ENCODE measurements at places on chromosomes 1 and 21. TPM values are rescaled to one million over a fixed set of nuclear protein-coding genes. Genes with fewer than 3 reads are reported as not detected.
A peak's percentile ranks its signal among the peaks of the same experiment; 100 is the strongest.

GRCh38 chr21:32576011-32576410 is 9.3 kb downstream of the TCP10L start:
- no peaks in the 10 kb centered on the region for H3K36me3 ChIP-seq
- no peak overlapping the region for H3K27ac ChIP-seq
- H3K4me1 ChIP-seq = peaks cover 1% of the 10 kb centered on the region
- H3K4me3 ChIP-seq = no peak overlapping the region

- no peak overlapping the region for H3K4me3 ChIP-seq
- H3K27me3 ChIP-seq = no peaks in the 10 kb centered on the region
- peaks cover 40% of the 10 kb centered on the region for H3K4me1 ChIP-seq
- H3K36me3 ChIP-seq = peaks cover 23% of the 10 kb centered on the region
- DNase-seq = no peak
These were observed 8.3 kb downstream of the SHISAL2A start for GRCh38 chr1:52641307-52641706.

DNA sequence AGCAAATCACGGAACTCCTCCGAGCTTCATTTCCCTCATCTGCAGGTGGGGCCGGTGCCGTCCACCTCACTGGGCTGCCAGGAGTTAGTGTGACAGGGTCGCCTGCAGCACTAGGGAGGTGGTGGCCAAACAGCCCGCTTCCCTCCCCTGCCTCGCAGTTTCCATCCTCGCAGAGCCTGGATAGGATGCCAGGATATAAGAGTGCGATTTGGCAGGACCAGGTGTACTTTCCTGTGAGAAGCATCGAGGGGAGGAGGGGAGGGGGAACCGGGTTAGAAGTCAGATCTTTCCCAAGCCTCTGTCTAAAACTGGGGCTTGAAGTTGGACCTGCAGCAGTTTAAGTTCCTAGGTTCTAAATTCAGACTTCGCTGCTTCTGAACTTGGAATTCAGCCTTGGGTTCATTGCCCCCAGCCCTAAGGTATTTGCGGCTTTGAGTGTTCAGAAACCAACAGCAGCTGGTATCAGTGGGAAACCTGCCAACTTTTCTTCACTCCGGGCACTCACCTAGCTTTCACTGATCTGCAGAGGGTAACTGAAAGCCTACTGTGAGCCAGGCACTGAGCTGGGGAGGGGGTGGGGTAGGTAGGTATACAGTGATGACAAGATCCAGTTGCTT is 1.7 kb upstream of the JUN start:
- H3K4me3 ChIP-seq = peak overlapping the region; percentile 89
- DNase-seq = peak; percentile 21
- peaks cover 29% of the 10 kb centered on the region for H3K36me3 ChIP-seq
- peak overlapping the region; percentile 96 for H3K27ac ChIP-seq
- peaks cover 18% of the 10 kb centered on the region for H3K4me1 ChIP-seq
- peaks cover 6% of the 10 kb centered on the region for H3K27me3 ChIP-seq

- H3K4me3 ChIP-seq = no peak overlapping the region
- DNase-seq = no peak
These were observed 26.3 kb downstream of the ZNF648 start for GRCh38 chr1:182035097-182035770.

GRCh38 chr1:84145068-84145467 is 997 bp downstream of the PRKACB start:
- peak overlapping the region; percentile 95 for H3K27ac ChIP-seq
- no peak for DNase-seq
- peaks cover 2% of the 10 kb centered on the region for H3K36me3 ChIP-seq
- peaks cover 30% of the 10 kb centered on the region for H3K4me1 ChIP-seq
- H3K27me3 ChIP-seq = no peaks in the 10 kb centered on the region

- H3K27me3 ChIP-seq = peaks cover 7% of the 10 kb centered on the region
- DNase-seq = no peak
- H3K27ac ChIP-seq = no peak overlapping the region
- H3K4me1 ChIP-seq = no peaks in the 10 kb centered on the region
- H3K4me3 ChIP-seq = no peak overlapping the region
- H3K36me3 ChIP-seq = no peaks in the 10 kb centered on the region
These were observed 321.0 kb upstream of the SNX7 start for GRCh38 chr1:98340511-98340910.

GRCh38 chr1:117654493-117655219 is 48.8 kb downstream of the TENT5C start:
- H3K4me1 ChIP-seq = peaks cover 86% of the 10 kb centered on the region
- H3K36me3 ChIP-seq = no peaks in the 10 kb centered on the region
- H3K27ac ChIP-seq = peak overlapping the region; percentile 91
- no peak for DNase-seq
- H3K4me3 ChIP-seq = peak overlapping the region; percentile 29
- no peaks in the 10 kb centered on the region for H3K27me3 ChIP-seq

- H3K27me3 ChIP-seq = no peaks in the 10 kb centered on the region
- H3K4me1 ChIP-seq = peaks cover 39% of the 10 kb centered on the region
- H3K36me3 ChIP-seq = peaks cover 29% of the 10 kb centered on the region
These were observed 2.4 kb downstream of the LSS start for GRCh38 chr21:46226146-46226545.

GRCh38 chr1:6965083-6965934 is 180.1 kb downstream of the CAMTA1 start:
- H3K27ac ChIP-seq = no peak overlapping the region
- H3K4me1 ChIP-seq = peaks cover 22% of the 10 kb centered on the region
- H3K27me3 ChIP-seq = peaks cover 46% of the 10 kb centered on the region

DNA sequence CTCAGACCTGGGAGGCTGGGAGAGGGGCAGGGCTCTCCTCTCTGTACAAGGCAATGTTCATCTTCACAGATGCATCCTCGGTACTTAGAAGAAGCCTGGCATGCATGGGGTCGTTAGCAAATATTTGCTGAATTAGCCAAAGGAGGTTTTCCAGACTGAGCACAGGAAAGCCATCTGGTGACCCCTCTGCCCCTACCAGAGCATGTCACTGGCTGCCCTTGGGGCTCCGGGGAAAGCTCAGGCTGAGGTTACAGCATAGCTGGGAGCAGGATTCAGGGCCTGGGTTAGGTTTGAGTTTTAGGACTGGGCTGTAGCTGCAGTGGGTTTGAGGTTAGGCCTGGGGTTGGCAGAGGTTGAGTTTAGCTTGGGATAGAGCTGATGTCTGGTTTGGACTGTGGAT is 43.4 kb upstream of the ZBTB40 start:
- no peak overlapping the region for H3K4me3 ChIP-seq
- DNase-seq = no peak
- H3K27ac ChIP-seq = no peak overlapping the region
- no peaks in the 10 kb centered on the region for H3K4me1 ChIP-seq

- peaks cover 2% of the 10 kb centered on the region for H3K4me1 ChIP-seq
- H3K4me3 ChIP-seq = no peak overlapping the region
- DNase-seq = no peak
- no peak overlapping the region for H3K27ac ChIP-seq
- H3K27me3 ChIP-seq = peaks cover 17% of the 10 kb centered on the region
- no peaks in the 10 kb centered on the region for H3K36me3 ChIP-seq
These were observed 27.5 kb upstream of the STMN1 start for GRCh38 chr1:25933479-25934365.

DNA sequence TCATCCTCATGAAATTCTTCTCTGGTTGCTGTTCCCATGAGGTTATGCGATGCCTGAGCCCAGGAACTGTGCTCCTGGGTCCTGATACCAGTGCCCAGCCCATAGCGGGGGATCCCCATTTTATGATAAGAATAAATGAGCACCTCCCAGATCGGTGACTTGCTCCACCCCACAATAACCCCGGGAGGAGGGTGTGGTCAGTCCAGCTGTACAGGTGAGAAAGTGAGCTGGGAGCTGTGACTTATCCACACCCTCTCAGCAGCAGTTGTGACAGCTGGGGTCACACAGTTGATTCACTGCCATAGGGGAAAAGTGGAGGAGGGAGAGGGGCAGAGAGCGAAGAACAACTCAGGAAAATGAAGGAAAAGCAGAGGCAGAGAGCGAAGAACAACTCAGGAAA is 33.4 kb downstream of the OR2G3 start:
- no peak overlapping the region for H3K4me3 ChIP-seq
- H3K27ac ChIP-seq = no peak overlapping the region
- no peak for DNase-seq
- no peaks in the 10 kb centered on the region for H3K36me3 ChIP-seq
- peaks cover 2% of the 10 kb centered on the region for H3K27me3 ChIP-seq
- no peaks in the 10 kb centered on the region for H3K4me1 ChIP-seq

GRCh38 chr1:175839779-175840669 is 96.6 kb upstream of the TNR start:
- no peaks in the 10 kb centered on the region for H3K36me3 ChIP-seq
- H3K27me3 ChIP-seq = no peaks in the 10 kb centered on the region
- no peak for DNase-seq
- no peaks in the 10 kb centered on the region for H3K4me1 ChIP-seq
- no peak overlapping the region for H3K4me3 ChIP-seq
- no peak overlapping the region for H3K27ac ChIP-seq

DNA sequence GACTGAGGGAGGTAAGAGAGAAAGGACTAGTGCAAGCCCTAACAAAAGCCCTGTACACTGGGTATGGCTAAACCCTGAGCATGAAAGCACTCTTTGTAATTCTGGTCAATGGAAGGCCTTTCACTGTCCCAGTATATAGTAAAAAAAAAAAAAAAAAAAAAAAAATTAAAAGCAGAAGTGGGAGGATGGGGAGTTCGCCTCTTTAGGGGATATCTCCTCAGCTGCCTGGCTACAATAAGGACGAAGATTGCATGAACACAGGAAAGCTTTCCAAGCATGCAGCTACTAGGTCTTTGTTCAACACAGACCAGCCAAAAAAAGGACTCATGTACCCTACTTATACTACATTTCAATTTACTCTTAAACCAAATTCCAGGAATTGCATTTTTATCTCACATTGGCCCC is 59.1 kb downstream of the EIF4G3 start:
- DNase-seq = no peak
- no peak overlapping the region for H3K4me3 ChIP-seq
- H3K4me1 ChIP-seq = no peaks in the 10 kb centered on the region
- H3K27me3 ChIP-seq = no peaks in the 10 kb centered on the region

DNA sequence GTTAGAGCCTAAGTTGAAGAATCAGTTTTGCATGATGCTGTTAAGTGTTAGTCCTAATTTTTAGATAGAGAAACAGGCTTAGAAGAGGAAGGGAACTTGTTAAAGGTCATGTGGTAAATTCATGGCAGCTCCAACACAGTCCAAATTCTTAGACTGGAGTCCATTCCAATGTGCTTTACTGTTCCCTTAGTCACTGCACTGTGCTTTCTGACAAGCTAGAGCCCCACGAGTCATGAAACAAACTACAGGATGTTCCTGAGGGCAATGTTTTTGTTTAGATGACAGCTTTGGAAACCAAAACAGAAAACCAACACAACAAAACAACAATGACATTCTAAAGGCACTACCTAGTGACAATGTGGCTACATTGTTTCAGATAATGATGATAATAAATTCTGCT is 23.1 kb upstream of the RGS4 start:
- DNase-seq = no peak
- H3K36me3 ChIP-seq = no peaks in the 10 kb centered on the region
- H3K27ac ChIP-seq = no peak overlapping the region
- no peak overlapping the region for H3K4me3 ChIP-seq
- H3K4me1 ChIP-seq = no peaks in the 10 kb centered on the region

- peaks cover 27% of the 10 kb centered on the region for H3K27me3 ChIP-seq
- H3K4me1 ChIP-seq = peaks cover 36% of the 10 kb centered on the region
- DNase-seq = peak; percentile 64
- peak overlapping the region; percentile 62 for H3K27ac ChIP-seq
- H3K36me3 ChIP-seq = peaks cover 8% of the 10 kb centered on the region
These were observed 43.2 kb downstream of the LRRC71 start for GRCh38 chr1:156963621-156964020.

NGF gene
- total RNA-seq = not detected

NR1I3 gene
- total RNA-seq = not detected

LRIG2 gene
- total RNA-seq = 10.8 TPM

COL11A1 gene
- total RNA-seq = not detected

C8B gene
- not detected for total RNA-seq

RIPPLY3 gene
- not detected for total RNA-seq

JAM2 gene
- total RNA-seq = 0.30 TPM

KRTAP10-7 gene
- total RNA-seq = not detected

KRTAP6-3 gene
- total RNA-seq = not detected

KRTAP27-1 gene
- not detected for total RNA-seq
